PC-3 (cell line): ENCODE measurements at places on chromosomes 1 and 21. TPM values are rescaled to one million over a fixed set of nuclear protein-coding genes. Genes with fewer than 3 reads are reported as not detected.

DNA sequence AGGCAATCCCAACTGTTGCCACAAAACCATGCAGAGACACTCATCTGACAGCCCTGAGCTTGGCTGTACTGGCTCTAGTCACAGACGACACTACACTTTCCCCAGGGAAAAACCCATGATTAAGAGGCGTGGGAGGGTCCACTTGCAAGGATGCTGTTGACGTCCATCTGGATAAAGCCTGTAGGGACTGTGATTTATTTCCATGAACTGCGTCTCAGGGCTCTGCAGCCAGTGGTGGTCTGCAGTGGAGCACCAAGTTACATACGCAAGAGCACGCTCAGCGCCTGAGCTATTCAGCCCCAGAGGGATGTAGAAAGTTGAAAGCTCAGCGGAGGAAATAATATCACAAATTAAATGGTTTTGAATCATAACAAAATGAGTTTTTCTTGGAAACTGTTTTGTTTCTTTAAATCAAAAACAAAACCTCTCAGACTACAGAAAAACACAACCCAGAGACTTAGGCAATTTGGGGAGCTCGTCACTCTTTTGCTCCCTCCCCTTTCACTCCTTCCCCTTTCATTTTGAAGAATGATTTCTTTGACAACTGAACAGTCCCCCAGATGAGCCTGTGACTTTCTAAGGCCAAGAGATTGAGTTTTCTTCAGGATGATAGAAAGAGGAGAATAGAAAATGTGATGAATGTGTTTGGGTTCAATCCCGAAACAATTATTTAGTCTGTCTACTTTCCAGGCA lies 71.2 kb downstream of the NGF start:
- no peak for DNase-seq

DNA sequence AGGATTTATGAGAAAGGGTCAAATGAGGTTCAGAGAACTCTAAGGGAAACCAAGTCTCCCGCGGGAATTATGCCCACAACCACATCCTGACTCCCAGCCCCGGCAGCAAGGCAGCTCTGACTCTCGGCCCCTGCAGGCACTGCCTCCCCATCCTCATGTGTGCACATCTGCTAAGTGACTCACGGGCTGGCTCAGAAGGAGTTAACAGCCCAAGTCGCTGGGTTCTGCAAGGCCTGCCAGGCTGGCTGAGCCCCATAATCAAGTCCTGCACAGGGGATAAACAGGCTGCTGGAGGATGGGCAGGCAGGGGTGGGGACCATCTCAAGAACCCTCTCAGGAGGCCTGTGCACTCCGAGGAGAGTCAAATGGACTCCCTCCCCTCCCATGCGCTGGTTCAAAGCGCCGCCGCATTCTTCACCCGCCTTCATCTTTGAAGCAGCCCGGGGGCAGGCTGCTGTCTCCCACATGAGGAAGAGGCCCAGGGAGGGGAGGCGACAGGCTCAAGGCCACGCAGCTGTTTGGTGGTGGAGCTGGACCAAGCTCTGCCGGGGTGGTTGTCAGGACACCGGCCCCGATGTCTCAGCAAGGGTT lies 344.3 kb downstream of the MATN1 start:
- DNase-seq, result no peak

GRCh38 chr1:41978986-41979385 lies 60.3 kb upstream of the HIVEP3 start:
- no peak for DNase-seq

CD5L gene
- total RNA-seq, result not detected in 2 replicates

DNA sequence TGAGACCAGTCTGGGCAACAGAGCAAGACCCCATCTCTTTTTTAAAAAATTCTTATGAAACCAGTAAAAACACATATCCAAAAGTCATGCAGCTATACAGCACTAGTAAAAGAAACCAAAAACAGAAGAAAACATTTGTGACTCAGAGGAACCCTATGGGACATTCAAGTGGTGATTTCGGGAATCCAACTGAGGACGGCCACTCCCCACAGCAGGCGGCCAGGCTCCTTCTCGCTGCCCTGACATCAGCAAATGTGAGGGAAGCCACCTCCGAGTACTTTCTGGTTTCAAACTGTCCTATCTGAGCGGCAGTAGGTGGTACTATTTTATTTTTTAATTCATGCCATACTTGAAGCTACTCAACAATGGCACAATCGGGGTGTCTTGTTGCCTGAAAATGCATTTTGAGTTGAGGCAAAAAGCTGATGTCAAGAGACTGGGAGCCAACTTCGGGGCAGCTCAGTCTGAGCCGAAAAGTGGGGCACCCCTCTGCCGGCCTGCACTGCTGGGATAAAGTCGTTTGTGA lies 3.3 kb downstream of the SUMO3 start:
- no peak for DNase-seq

- no peak for DNase-seq
Measured at GRCh38 chr21:31331231-31331630, 12.8 kb downstream of the TIAM1 start.

GRCh38 chr1:167791281-167792187 lies 69.8 kb downstream of the MPZL1 start:
- no peak for DNase-seq

GRCh38 chr1:51566260-51566659 lies 47.2 kb upstream of the EPS15 start:
- DNase-seq, result peak; percentile 7

- DNase-seq, result no peak
Measured at GRCh38 chr1:90341516-90341915, 346.6 kb downstream of the ZNF326 start.

CCDC17 gene
- total RNA-seq, result 1.6 and 1.9 TPM in 2 replicates

DNA sequence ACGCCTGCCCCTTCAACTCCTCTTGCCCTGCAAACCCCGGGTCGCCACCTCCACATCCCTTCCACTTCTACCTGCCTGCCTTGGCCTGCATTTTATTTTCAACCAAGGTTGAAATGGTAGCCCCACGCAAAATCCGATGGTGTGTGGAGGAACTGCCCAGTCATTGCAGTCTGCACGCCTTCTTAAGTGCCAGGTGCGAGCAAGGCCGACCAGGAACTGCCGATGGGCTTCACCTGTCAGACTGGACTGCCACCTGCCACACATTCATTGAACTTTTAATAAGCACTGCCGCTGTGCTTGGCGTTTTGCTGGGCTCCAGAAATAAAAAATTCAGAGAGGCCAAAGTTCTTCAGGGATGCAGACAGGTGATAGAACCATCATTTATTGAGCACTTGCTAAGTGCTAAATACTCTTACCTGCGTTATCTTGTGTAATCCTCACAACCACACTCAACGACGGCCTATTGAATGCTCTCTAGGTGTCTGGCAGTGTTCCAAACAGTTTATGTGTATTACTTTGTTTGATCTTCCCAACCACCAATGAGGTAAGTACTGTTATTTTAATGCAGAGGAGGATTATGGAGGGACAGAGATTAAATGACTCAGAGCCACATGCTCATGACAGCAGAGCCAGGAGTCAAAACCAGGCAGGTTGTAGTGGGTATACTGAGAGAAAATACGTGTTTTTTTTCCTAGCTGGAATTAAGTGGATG lies 36.2 kb downstream of the CACHD1 start:
- DNase-seq, result peak; percentile 54

AMY2A gene
- not detected in 2 replicates for total RNA-seq

DNA sequence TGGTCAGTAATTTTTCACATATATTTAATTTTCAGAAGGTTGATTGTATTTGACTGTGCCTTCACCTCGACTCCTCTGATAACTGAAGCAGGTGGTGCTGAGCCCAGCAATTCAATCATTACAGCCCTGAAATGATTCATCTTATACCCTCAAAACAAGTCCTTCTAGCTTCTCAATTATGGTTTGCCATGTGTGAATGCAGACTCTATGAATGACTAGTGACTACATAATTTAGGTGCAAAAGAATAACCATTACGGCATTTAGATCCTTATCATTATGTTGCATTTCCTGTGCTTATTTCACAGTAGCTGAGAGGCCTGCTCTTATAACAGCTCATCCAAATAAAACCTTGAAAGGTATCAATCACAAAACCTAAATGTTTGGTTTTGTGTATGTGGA lies 54.0 kb upstream of the COL11A1 start:
- no peak for DNase-seq

SOX13 gene
- 81.9 and 93.1 TPM in 2 replicates for total RNA-seq

DNA sequence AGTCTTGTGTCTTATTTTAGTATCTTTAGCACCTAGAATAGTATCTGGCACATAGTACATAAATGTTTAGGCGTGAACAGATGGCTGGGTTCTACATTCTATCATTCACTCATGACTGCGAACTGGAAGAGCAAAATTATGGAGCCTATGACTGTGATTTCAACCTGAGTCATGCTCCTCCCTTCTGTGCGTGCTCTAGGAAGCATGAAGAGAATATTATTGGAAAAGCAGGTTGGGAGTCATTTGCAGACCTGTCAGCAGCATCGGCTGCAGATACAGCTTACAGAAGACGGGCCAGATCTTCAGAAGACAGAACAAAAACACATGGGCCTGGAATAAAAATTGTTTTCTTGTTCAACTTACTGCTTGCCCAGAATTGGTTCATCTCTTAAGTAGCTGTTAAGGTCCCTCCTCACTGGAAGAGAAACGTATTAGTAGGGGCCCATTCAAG lies 344.0 kb upstream of the USP24 start:
- peak; percentile 57 for DNase-seq

DNA sequence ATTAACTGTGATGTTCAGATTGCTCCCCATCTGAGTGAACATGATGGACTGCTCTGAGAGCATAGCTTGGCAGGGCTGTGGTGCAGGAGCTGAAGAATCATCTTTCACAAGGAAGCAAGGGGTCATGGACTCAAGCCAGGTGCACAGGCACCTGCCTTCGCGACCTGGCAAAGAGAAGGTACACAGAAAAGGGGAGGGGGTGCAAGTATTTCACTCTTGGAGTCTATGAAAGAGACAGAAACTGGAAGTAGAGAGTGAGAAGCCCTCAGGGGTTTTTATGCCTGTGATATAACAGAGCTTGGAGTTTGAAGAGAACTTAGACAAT lies 232.6 kb upstream of the PLXNA2 start:
- DNase-seq, result no peak

SLC9C2 gene
- not detected in 2 replicates for total RNA-seq

NHLH2 gene
- total RNA-seq, result not detected in 2 replicates

DNA sequence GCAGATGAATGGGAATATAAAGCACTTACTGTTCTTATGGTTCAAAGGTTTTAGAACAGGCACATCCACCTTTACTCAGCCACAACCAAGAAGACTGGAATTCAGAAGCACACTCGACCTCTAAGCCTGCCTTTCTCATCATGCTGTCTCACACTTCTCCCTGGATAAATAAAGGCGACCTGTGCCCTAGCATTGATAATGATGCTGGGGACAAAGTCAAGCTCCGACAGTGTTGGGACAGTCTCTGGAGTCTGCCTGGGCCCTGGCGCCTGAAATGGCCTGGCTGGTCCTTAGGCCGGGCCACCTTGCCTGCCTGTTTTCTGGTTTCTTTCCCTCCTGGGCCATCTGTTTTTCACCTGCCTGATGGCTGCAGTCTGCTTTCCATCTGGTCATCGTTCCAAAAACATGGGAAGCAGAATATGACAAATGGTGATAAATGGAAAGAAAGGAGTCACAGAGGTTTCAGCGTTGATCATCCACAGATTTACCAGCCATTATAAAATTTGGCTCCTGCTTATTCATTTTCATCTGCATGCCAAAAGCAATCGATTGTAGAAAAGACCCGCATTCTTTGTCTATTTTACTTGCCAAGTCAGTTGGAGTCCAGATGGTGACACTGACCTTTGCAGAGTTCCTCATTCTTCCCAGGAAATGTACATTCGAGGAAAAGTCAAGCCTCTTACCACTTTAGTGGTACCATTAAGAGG lies 91.2 kb upstream of the KCNJ15 start:
- no peak for DNase-seq

LAMTOR5 gene
- total RNA-seq, result 143 and 147 TPM in 2 replicates

CD53 gene
- total RNA-seq, result not detected in 2 replicates

DNA sequence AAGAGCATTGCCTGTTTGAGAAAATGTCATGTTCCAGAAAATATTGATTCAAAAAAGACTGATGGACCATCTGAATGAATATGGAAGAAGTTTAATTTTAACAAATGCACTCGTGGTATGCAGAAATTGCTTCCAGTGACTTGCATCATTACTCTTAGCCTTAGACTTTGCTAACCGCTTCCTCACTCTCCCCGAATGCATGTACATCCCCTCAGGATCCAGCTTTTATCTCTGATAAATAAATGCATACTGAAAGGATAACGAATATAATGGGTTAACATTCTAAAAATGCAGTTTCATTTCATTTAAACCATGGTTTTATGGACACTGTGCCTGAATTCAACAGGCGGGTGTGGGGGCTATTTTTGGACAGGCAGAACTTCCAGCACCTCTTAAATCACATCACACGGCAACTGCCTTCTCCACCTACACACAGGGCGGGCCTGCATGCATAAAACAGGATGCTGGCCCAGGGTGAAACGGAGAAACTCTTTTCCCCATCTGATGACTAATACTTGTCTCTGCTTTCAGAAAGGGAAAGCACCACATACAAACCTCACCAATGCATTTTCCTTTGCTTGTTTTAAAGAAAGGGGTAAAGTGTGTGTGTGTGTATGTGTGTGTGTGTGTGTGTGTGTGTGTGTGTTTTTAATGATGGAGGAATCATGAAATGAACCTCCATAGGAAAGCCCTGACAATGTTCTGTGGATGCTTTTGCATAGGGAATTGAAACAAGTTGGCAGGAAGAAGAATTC lies 48.7 kb downstream of the SPAG17 start:
- peak; percentile 67 for DNase-seq

TFAP2E gene
- 0.26 and 1.4 TPM in 2 replicates for total RNA-seq

ANKRD45 gene
- total RNA-seq, result not detected in 2 replicates

UBL4B gene
- 0.07 TPM in 1 of 2 replicates, not detected in the other for total RNA-seq

CYP4Z1 gene
- total RNA-seq, result not detected in 2 replicates

GRCh38 chr1:46300673-46301405 lies 2.6 kb downstream of the LRRC41 start:
- DNase-seq, result peak; percentile 22

DNA sequence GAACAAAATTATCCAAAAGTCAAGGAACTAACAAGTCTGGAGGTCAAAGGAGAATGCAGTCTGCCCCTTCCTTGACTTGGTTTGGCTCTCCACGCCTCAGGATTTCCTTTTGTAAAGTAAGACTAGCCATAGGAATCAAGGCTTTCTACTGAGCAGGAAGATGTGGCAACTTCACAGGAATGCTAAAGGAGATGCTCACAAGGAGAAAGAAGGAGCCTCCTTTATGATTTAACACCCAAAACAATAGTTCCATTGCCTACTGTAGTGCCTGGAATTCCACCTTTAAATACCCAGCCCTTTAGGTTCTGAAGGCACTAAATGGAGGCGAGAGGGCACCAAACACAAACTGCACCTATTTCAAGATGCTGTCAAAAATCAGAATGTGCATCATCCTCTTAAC lies 176.3 kb upstream of the NFIA start:
- DNase-seq, result no peak

GRCh38 chr1:180918519-180918918 lies 5.8 kb downstream of the KIAA1614 start:
- no peak for DNase-seq

GRCh38 chr1:172969611-172970010 lies 81.1 kb downstream of the TNFSF18 start:
- DNase-seq, result peak; percentile 75
